ENCODE measurements at places on chromosomes 7 and 10.

- DNase-seq, result no peak
These were observed 142.5 kb upstream of the TNS3 start for GRCh38 chr7:47724335-47724982.

- no peak for DNase-seq
These were observed 870.3 kb upstream of the SORCS1 start for GRCh38 chr10:108034829-108035228.

- no peak for DNase-seq
These were observed 45.2 kb upstream of the RELN start for GRCh38 chr7:104034679-104035078.

- no peak for DNase-seq
These were observed 47.6 kb upstream of the NKX6-2 start for GRCh38 chr10:132833421-132834111.

- no peak for DNase-seq
These were observed 73.5 kb upstream of the PDSS1 start for GRCh38 chr10:26624006-26624405.

- no peak for DNase-seq
These were observed 787 bp downstream of the MAGI2 start for GRCh38 chr7:79452495-79453265.

GRCh38 chr7:65980478-65981250 is 1.3 kb downstream of the GUSB start:
- DNase-seq, result peak; percentile 70

GRCh38 chr7:151135525-151135845 is 32.0 kb downstream of the GBX1 start:
- no peak for DNase-seq

GRCh38 chr10:93464776-93465388 is 17.3 kb downstream of the MYOF start:
- DNase-seq, result no peak

GRCh38 chr10:126301701-126302475 is 86.4 kb downstream of the ADAM12 start:
- no peak for DNase-seq

DNA sequence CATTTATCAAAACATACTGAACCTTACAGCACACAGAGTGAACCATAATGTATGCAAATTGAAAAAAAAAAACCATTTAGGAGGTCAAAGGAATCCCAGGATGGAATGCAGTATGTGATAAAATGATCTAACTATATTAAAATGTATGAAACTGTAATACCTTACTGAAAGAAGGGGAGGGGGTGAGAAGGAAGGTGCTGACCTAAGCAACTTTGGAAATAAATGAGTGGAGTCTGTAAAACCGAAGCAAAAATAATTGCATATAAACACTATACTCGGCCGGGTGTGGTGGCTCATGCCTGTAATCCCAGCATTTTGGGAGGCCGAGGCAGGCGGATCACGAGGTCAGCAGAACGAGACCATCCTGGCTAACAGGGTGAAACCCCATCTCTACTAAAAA is 69.4 kb downstream of the XPNPEP1 start:
- DNase-seq, result no peak

DNA sequence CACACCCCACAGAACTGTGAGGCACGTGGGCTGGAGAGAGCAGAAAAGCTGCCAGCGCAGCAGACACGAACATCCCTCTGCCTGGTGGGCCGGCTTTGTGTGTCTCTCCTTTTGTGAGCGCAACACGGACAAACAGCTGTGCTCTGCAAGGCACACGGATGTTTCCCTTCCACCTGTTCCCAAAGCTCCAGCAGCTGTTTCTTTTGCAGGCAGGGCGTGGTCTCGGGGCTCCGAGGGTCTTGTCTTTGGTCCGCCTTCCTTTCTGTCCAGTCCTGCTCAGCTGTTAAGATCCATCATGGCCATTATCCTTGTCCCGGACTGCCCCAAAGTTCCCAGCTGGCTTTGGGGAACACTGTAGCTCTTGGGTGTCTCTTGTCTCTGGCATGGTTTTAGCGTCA is 32.7 kb upstream of the SH2B2 start:
- no peak for DNase-seq

GRCh38 chr7:33853361-33854062 is 51.8 kb upstream of the BMPER start:
- no peak for DNase-seq

- no peak for DNase-seq
These were observed 474.0 kb upstream of the FOXK1 start for GRCh38 chr7:4208086-4208485.

GRCh38 chr10:125085258-125086054 is 74.9 kb downstream of the CTBP2 start:
- DNase-seq, result no peak

GRCh38 chr10:6530211-6530840 is 49.8 kb downstream of the PRKCQ start:
- DNase-seq, result peak; percentile 86

DNA sequence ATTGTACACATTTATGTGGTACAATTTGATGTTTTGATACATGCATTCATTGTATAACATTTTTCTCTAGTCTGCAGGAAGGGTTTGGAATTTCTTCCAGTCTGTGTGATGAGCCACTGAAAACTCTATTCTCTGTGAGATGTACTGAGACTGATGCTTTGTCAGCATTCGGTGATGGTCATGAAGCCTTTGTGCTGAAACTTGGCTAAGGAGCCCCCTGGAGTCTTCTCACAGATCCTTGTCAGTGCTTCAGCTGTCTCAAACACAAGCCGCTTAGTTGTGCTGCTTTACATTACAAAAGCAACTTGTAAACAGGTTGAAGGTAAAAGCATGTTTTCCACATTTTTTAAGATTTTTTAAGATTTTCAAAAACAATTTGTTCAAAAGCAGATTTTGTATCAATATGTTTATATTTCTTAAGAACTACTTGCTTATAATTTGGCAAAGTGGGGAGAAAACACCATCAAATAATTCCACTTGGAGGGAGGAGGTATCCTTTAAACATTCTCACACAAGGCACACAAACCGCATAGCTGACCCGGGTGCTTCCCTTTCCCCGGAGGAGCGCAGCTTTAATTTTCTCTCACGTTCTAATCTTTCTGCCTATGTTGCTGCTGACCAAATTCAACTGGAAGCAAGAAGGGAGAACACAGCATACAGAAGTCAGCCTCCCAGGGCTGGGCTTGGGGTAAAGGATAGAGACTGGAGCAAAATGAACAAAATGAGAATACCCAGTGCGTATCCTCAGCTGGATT is 249.8 kb upstream of the VSTM2A start:
- DNase-seq, result no peak

GRCh38 chr10:44167752-44168151 is 217.1 kb downstream of the CXCL12 start:
- no peak for DNase-seq

- DNase-seq, result no peak
These were observed 9.0 kb downstream of the IQCE start for GRCh38 chr7:2567679-2568278.

GRCh38 chr7:25849500-25850184 is 302.4 kb upstream of the NFE2L3 start:
- DNase-seq, result no peak

DNA sequence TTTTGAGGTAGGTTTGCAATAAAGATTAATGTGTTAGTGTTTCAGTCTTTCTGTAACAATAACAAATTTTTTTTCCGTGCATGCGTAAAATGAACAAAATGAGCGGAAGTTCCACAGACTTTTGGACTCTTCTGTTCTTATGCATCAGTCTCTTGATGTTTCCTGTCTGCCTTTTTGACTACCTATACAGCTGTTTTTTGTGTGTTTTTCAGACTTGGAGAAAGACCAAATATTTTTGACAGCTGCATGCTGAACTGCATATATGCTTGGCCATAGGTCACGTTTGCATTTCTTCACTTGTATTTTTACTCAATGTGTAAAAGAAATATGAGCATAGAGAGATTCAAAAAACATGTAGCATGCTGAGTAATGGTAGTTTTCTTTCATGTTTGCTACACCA is 119.3 kb downstream of the BBS9 start:
- no peak for DNase-seq

- no peak for DNase-seq
These were observed 81.8 kb downstream of the SPAG6 start for GRCh38 chr10:22427101-22427500.

GRCh38 chr7:144489504-144489903 is 86.0 kb upstream of the NOBOX start:
- no peak for DNase-seq

DNA sequence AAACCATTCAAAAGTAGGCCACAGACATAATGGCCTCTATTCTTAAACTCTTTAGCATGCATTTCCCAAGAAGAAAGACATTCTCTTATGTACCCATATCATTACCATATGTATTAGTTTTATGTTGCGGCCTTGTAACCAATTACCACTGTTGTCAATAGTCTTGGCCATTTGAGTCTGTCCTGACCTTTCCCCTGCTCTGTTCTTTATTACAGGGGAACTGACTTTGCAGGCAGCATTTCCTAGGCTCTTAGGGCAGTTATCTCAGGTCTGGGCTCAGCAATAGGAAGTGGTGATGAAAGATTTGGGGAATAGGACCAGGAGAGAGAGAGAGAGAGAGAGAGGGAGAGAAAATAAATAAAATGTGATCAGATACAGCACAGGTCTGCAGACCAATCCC is 194.5 kb upstream of the LRGUK start:
- DNase-seq, result no peak

GRCh38 chr10:123607386-123607785 is 58.8 kb upstream of the GPR26 start:
- no peak for DNase-seq

DNA sequence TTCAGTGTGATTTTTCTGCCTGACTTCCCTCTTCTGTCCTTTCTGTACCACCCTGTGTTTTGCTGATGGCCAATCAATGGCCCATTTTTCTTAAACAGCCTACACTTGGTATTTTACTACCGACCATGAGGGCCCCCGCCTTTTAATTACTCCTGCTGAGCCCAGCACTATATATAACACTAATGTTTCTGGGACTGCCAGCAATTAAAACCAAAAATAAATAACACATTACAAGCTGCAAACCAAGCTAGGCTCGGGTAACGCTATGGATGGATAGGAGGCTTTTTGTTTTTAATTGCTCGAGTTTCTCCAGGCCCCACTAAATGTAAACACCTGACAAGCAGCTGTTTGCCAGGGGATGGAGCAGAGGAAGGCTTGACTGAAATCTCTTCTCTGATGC is 915.4 kb upstream of the AUTS2 start:
- DNase-seq, result no peak

- DNase-seq, result no peak
These were observed 32.9 kb upstream of the EIF5AL1 start for GRCh38 chr10:79479283-79479909.
